T-helper 17 cell (primary cell): ENCODE measurements at places on chromosomes 1 and 21. TPM values are rescaled to one million over a fixed set of nuclear protein-coding genes. Genes with fewer than 3 reads are reported as not detected.

GRCh38 chr1:118618618-118619340 lies 369.4 kb downstream of the TBX15 start:
- H3K4me1 ChIP-seq, result no peaks in the 10 kb centered on the region
- H3K4me3 ChIP-seq, result no peak overlapping the region
- no peaks in the 10 kb centered on the region for H3K36me3 ChIP-seq
- no peaks in the 10 kb centered on the region for H3K27me3 ChIP-seq

- H3K36me3 ChIP-seq, result no peaks in the 10 kb centered on the region
- H3K4me1 ChIP-seq, result peaks cover 2% of the 10 kb centered on the region
- H3K27ac ChIP-seq, result no peak overlapping the region
- no peak overlapping the region for H3K4me3 ChIP-seq
- no peak for DNase-seq
These were observed 88.9 kb downstream of the HUNK start for GRCh38 chr21:31961704-31962103.

DNA sequence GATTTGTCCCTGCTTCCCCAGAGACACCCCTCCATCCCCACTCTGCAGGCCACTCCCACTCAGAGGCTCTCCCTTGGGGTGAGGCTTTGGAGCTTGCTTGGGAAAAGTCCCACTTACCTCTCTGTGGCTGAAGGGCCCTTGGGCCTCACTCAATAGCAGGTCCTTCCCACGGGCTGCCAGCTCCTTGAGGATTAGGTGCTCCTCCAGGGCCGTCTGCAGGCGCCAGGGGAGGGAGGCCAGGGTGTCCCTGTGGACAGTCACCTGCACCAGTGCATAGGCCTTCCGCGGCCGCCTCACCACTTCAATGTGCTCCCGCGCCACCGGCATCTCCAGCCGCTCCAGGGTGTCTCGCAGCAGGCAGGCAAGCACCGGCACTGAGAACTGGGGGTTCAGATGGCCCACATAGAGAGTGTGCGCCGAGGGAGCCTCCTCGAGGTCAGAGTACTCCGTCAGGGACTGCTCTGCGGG lies 1.4 kb downstream of the SLFNL1 start:
- no peak overlapping the region for H3K27ac ChIP-seq
- peaks cover 11% of the 10 kb centered on the region for H3K4me1 ChIP-seq
- no peak for DNase-seq

GRCh38 chr1:100441146-100441545 lies 88.8 kb downstream of the CDC14A start:
- peak overlapping the region; percentile 39 for H3K4me3 ChIP-seq
- DNase-seq, result no peak
- peaks cover 2% of the 10 kb centered on the region for H3K36me3 ChIP-seq
- H3K27me3 ChIP-seq, result no peaks in the 10 kb centered on the region
- peaks cover 48% of the 10 kb centered on the region for H3K4me1 ChIP-seq

DNA sequence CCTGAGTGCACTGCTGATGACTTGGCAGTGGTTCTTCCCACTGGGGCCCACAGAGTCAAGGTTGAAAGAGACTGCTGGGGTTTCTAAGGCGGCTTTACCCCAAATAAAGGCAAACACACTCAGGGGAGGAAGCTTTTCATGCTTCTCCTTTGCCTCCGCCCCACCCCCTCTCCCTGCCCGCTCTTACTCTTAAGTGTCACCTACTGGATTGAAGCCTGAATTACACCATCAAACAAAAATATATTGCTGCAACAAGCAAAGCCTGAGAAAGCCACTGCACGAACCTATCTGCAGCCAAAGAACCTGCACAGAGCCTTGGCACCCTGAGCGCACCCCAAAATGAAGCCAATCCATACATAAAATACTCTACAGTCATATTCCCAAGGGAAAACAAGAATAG lies 63.1 kb downstream of the PTGFR start:
- DNase-seq, result no peak
- H3K27me3 ChIP-seq, result no peaks in the 10 kb centered on the region
- H3K4me3 ChIP-seq, result no peak overlapping the region
- H3K36me3 ChIP-seq, result no peaks in the 10 kb centered on the region
- no peaks in the 10 kb centered on the region for H3K4me1 ChIP-seq

ETV3L gene
- total RNA-seq, result 0.15 TPM

IPO9 gene
- 29.3 TPM for total RNA-seq

GRCh38 chr1:86085741-86086409 lies 70.7 kb downstream of the COL24A1 start:
- DNase-seq, result no peak
- no peaks in the 10 kb centered on the region for H3K27me3 ChIP-seq
- no peaks in the 10 kb centered on the region for H3K36me3 ChIP-seq
- H3K27ac ChIP-seq, result no peak overlapping the region

FCN3 gene
- total RNA-seq, result not detected

PTCH2 gene
- total RNA-seq, result 1.7 TPM

MASP2 gene
- total RNA-seq, result 0.18 TPM

DNA sequence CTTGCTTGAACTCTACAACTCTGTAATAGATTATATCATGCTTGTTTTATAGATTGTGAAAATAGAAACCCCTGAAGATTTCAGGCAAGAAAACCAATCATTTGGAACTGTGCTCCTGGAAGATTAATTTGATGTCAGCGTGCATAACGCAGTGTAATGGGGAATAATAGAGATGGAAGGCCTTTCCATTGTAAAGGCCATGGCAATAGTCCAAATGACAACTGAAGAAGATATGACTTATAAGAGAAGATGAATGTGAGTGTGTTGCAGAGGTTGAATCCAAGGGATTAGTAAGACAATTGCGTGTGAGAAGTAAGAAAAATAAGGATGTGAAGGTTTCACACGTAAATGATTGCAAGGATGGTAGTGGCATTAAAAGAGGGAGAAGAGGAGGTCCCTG lies 285.0 kb downstream of the DUSP10 start:
- no peaks in the 10 kb centered on the region for H3K4me1 ChIP-seq
- DNase-seq, result no peak
- no peaks in the 10 kb centered on the region for H3K36me3 ChIP-seq
- no peak overlapping the region for H3K27ac ChIP-seq
- H3K4me3 ChIP-seq, result no peak overlapping the region

CDK18 gene
- total RNA-seq, result 0.94 TPM

DNA sequence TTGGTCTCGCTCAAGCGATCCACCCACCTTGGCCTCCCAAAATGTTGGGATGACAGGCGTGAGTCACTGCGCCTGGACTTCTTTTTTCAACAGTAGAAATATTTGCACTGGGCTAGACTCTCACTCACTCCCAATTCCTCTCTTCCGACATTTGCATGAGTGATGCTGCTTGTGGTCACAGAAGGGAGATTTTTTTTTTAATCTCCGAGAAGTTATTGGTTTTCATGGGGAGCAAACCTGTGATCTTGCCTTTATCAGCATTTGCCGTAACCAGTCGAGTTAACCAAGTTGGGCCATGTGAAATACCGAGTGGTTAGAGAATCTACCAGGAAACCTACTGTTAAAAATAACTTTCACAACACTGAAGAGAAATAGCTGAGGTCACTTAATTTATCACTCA lies 21.1 kb downstream of the ERG start:
- no peak for DNase-seq
- no peak overlapping the region for H3K4me3 ChIP-seq
- H3K27ac ChIP-seq, result no peak overlapping the region
- peaks cover 74% of the 10 kb centered on the region for H3K27me3 ChIP-seq
- no peaks in the 10 kb centered on the region for H3K36me3 ChIP-seq

DNA sequence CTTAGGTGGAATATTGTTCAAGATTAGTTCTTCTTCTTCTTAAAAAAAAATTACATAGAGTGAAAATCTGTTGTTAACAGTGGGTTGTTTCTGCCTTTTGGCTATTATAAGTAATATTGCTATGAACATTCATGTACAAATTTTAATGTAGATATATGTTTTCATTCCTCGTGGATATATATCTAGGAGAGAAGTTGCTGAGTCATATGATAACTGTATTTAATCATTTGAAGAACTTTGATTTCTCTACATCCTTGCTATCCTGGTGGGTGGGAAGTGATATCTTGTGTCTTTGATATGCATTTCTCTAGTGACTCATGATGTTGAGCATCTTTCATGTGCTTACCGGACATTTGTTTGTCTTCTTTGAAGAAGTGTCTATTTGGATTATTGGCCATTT lies 29.9 kb downstream of the MAST2 start:
- DNase-seq, result no peak
- peaks cover 2% of the 10 kb centered on the region for H3K4me1 ChIP-seq
- no peak overlapping the region for H3K27ac ChIP-seq
- no peaks in the 10 kb centered on the region for H3K27me3 ChIP-seq
- peaks cover 2% of the 10 kb centered on the region for H3K36me3 ChIP-seq
- H3K4me3 ChIP-seq, result no peak overlapping the region

PANK4 gene
- total RNA-seq, result 47.9 TPM

GRCh38 chr1:20278692-20279130 lies 12.0 kb upstream of the VWA5B1 start:
- peaks cover 71% of the 10 kb centered on the region for H3K27me3 ChIP-seq
- H3K27ac ChIP-seq, result no peak overlapping the region
- no peak overlapping the region for H3K4me3 ChIP-seq
- no peak for DNase-seq
- H3K4me1 ChIP-seq, result peaks cover 6% of the 10 kb centered on the region
- H3K36me3 ChIP-seq, result no peaks in the 10 kb centered on the region

OR2AK2 gene
- 0.37 TPM for total RNA-seq

DNA sequence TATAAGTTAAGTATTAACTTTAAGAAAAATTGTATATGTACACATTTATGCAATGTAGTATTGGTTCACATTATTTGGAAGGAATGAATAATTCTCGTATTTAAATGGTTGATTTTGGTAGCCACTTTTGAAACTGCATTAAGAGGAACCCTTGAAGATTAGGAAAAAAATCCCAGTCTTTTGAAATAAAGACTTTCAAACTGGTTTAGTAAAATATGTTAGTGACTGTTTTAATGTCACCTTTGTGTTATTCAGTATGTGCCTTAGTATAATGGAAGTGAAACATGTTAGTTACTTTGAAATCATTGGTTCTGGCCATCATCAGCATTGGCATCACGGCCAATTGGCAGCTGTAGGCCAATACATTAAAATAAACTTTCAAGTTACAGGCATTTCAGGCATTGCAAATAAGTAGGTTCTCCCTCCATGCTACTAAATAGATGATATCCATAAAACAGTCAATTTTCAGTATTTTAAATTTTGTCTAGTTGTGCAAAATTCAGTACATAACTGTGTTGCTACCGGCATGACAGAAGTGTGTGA lies 4.4 kb downstream of the MIER1 start:
- H3K4me3 ChIP-seq, result peak overlapping the region; percentile 97
- H3K4me1 ChIP-seq, result peaks cover 29% of the 10 kb centered on the region
- H3K36me3 ChIP-seq, result peaks cover 4% of the 10 kb centered on the region
- DNase-seq, result no peak
- H3K27ac ChIP-seq, result peak overlapping the region; percentile 93

TBCE gene
- total RNA-seq, result 14.6 TPM

CD1D gene
- total RNA-seq, result 0.94 TPM

GRCh38 chr1:181397845-181398244 lies 85.5 kb upstream of the CACNA1E start:
- no peaks in the 10 kb centered on the region for H3K27me3 ChIP-seq
- peaks cover 44% of the 10 kb centered on the region for H3K4me1 ChIP-seq
- peak; percentile 8 for DNase-seq
- H3K36me3 ChIP-seq, result no peaks in the 10 kb centered on the region
- H3K27ac ChIP-seq, result no peak overlapping the region

TDRD5 gene
- total RNA-seq, result not detected

GRCh38 chr1:236608930-236609726 lies 4.8 kb upstream of the HEATR1 start:
- no peak overlapping the region for H3K4me3 ChIP-seq
- H3K36me3 ChIP-seq, result peaks cover 2% of the 10 kb centered on the region
- DNase-seq, result no peak
- H3K4me1 ChIP-seq, result peaks cover 4% of the 10 kb centered on the region
- peaks cover 35% of the 10 kb centered on the region for H3K27me3 ChIP-seq
- H3K27ac ChIP-seq, result no peak overlapping the region

SLC5A9 gene
- total RNA-seq, result not detected

DNA sequence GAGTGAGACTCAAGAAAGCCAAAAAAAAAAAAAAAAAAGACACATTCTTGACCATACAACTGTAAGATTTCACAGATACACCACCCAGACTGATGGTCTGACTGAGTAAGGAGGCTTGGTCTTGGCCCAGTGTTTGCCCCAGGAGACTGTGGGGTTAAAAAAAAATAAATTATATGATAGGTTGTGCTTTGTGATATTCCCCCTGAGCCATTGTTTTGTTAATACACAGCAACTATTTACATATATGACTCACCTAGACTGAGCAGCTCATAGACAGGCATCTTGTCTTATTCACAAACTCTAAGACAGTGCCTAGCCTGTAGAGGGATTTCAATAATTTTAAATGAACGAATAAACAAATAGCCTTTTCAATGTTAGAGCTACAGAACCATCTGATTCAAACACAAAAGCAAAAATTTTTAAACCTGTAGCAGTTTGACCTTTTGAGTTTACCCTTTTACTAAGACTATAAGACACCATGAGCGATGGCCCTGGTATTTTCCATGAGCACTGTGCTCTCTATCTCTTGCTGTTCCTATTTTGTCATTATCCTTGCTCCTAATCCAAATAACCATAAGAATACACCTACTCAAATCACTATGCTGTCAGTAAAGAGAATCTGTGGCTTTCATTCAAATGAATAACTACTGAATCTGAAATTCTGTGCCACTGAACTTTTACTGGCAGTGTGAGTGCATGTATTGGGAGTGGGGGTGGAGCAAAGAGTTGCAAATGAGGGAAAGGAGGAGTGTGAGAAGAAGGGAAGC lies 199.4 kb upstream of the PTBP2 start:
- no peak overlapping the region for H3K4me3 ChIP-seq
- no peak overlapping the region for H3K27ac ChIP-seq
- no peak for DNase-seq

CELA3B gene
- not detected for total RNA-seq

DNA sequence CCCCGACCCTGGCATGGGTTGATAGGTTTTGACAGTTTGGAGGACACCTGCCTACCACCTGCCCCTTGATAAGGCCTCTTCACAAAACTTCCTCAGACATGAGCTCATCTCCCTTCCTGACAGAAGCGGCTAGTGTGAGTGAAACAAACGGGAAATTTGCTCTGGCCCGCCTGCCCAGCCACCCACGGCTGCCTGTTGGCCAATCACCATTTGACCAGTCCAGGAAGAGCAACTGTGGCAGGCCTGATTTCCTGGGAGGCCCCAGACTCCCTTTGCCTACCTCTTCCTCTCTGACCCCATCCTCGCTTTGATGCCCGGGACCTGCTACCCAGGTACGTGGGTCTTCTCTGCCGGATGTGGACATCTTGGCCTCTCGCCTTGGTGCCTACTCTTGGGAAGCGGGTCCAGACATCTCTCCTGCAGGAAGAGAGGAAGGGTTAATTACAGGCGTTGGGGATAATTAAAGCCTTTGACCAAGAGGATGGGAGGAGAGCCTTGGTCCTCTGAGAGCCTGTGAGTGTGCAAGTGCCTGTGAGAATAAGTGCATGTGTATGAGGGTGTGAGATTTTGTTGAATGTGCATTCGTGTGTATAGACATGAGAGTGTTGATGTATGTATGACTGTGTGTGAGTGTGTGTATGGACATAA lies 1.1 kb upstream of the EPHA2 start:
- H3K27me3 ChIP-seq, result no peaks in the 10 kb centered on the region
- H3K36me3 ChIP-seq, result peaks cover 1% of the 10 kb centered on the region
- H3K27ac ChIP-seq, result peak overlapping the region; percentile 83
- peaks cover 46% of the 10 kb centered on the region for H3K4me1 ChIP-seq
- peak overlapping the region; percentile 79 for H3K4me3 ChIP-seq

MNDA gene
- 5.2 TPM for total RNA-seq
